ENCODE measurements at places on chromosomes 11 and 22. TPM values are rescaled to one million over a fixed set of nuclear protein-coding genes. Genes with fewer than 3 reads are reported as not detected.

Gene NCAM1
- 41.5 TPM for polyA plus RNA-seq

Gene SMIM35
- polyA plus RNA-seq = 0.51 TPM

Gene TREH
- 0.27 TPM for polyA plus RNA-seq

- DNase-seq = no peak
These were observed 15.3 kb upstream of the MICAL2 start for GRCh38 chr11:12094872-12095800.

- no peak for DNase-seq
These were observed 102.0 kb downstream of the ZNF280B start for GRCh38 chr22:22406445-22407027.

Gene SSRP1
- polyA plus RNA-seq = 151 TPM

DNA sequence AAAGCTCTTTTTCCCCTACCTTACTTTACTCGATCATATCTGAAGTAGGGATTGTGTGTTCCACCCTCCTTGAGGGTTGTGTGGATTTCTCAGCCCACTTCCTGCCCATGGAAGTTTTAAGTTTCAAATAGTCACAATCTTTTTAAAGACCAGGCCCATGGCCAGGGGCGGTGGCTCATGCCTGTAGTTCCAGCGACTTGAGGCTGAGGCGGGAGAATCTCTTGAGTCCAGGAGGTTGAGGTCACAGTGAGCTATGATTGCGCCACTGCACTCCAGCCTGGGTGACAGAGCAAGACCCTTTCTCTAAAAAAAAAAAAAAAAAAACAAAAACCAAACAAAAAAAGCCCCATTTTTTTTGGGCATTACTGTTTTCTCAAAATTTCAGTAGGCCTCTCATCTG, 36.3 kb upstream of the LRRC10B start:
- DNase-seq = no peak

DNA sequence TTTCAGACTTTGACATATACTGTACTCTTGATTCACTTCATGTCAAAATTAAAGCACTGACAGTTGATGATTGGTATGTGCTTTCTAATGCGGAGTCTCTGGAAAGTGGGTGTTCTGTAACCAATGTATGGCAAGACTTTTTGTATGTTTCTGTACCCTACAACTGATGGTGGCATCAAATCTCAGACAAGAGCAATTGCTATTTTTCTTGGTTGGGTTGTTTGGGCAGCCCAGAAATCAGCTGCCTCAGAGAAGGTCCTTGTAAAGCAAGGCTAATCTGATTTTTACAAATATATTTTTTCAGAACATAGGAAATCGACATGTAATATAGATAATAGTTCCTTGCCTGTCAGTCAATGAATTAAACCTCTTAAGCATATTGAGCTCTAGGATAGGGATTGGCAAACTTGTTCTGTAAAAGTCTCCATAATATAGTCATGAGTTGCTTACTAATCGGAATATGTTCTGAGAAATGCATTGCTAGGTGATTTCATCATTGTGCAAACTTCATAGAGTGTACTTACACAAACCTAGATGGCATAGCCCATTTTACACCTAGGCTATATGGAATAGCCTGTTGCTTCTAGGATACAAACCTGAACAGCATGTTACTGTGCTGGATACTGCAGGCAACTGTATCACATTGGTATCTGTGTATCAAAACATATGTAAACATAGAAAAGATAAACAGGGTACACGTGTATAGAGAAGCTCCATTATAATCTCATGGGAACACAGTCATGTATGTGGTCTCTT, 10.2 kb upstream of the OOSP4A start:
- DNase-seq = no peak

Gene CARD18
- not detected for polyA plus RNA-seq

DNA sequence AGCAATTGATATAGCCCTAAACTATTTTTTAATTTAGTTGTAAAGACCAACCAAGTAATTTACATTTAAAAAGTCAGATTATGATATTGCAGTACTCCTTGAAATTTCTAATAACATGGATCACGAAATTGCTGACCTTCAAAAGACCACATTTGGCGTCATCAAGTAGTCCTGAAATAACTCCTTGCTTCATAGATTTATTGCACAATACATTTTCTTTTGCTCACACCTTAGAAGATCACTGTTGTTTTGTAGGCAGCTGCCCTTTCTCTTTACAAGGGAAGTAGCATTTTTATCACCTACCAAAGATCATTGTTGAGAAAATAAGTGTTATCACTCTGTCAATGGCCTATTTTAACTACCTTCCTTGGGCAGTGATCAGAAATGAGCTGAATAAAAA, 815.8 kb downstream of the METTL15 start:
- DNase-seq = no peak

Gene TRPC6
- polyA plus RNA-seq = 50.6 TPM

Gene MISFA
- polyA plus RNA-seq = 15.3 TPM

- no peak for DNase-seq
These were observed 11.8 kb downstream of the SPECC1L start for GRCh38 chr22:24282401-24282800.

- DNase-seq = no peak
These were observed 450.4 kb downstream of the OPCML start for GRCh38 chr11:133081730-133082452.

DNA sequence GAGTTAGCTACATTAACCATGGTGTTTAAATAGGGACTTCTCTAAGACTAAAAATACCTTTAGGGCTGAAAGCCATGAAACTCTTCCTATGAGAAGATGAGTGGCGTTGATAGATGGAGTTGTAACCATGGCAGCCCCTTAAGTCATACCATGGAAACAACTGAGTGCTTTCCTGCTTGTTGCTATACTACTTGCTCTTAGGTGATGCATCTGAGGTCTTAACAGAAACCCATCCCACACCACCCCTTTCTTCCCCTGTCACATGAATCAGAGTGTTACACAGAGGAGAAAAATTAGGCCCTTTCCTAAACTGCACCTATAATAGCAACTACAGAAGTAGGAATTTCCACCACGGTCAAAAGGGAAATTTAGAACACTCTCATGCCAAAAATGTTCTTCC, 64.3 kb upstream of the ZC3H12C start:
- no peak for DNase-seq

GRCh38 chr11:85029964-85030363, 597.2 kb downstream of the DLG2 start:
- no peak for DNase-seq

GRCh38 chr22:36565686-36566085, 36.7 kb upstream of the EIF3D start:
- no peak for DNase-seq

GRCh38 chr22:37575490-37576003, 4.3 kb downstream of the LGALS2 start:
- DNase-seq = no peak

Gene PSMC3
- 156 TPM for polyA plus RNA-seq

Gene OR10D3
- not detected for polyA plus RNA-seq

Gene SMC1B
- 0.24 TPM for polyA plus RNA-seq

- DNase-seq = no peak
These were observed 3.2 kb downstream of the IFITM10 start for GRCh38 chr11:1746956-1747752.

Gene DHCR7
- polyA plus RNA-seq = 17.6 TPM

DNA sequence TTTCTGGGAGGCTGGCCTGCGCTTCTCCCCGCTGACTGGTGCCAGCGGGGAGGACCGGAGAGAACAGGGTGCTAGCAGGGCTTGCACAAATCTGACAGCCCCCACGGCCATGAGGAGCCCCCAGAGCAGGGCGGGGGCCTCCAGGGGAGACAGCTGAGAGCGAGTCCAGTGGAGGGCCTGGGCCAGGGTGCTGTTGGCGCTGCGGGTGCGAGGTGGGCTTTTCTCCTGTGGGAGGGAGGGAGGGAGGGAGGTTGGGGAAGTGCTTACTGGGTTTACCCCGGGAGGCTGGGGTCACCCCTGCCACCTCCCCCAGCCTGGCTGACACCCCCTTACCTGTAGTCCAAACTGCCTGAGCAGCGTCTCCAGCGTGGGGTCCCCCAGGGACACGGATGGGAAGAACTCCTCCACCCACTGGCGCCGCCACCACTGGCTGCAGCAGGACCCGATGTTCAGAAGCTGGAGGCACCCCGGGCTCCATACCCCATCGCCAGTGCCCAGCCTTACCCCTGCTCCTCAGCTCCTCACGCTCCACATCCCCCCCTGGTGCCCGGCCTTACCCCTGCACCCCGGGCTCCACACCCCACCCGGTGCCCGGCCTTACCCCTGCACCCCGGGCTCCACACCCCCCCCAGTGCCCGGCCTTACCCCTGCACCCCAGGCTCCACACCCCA, 3.9 kb downstream of the LMF2 start:
- DNase-seq = no peak

DNA sequence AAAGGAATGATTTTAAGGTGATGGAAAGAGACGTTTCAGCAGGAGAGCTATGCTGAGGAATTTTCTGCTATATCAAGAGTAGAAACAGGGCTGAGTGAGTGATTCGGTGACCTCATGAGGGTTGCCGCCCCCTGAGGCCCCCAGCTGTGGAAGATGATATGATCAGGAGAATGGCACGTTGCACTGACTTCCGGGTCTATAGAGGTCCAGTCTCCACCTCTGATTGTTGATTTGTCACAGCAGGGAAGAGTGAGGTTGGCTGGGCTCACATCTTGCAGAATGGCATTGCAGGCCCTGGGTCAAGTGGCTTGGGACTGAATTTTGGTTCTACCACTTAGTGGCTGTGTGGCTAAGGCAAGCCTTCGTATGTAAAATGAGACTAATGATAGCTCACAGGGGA, 205.1 kb downstream of the SNX19 start:
- DNase-seq = no peak

DNA sequence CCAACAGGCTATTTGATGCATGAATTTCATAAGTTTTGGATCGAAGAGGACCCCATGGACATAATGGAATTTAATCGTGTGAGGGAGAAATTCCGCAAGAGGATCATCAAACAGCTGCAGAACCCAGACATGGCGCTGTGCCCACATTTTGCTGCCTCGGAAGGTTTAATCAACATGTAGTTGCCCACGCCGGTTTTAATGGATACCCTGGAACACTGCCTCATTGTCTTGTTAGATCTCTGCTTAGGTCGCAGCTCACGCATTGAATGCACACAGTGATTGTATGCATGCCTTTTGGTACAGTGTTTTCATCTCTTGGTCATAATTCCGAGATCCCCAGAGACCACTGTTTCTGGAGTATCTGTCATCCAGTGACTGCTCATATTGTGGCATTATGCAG, 46.8 kb downstream of the SLN start:
- DNase-seq = no peak

DNA sequence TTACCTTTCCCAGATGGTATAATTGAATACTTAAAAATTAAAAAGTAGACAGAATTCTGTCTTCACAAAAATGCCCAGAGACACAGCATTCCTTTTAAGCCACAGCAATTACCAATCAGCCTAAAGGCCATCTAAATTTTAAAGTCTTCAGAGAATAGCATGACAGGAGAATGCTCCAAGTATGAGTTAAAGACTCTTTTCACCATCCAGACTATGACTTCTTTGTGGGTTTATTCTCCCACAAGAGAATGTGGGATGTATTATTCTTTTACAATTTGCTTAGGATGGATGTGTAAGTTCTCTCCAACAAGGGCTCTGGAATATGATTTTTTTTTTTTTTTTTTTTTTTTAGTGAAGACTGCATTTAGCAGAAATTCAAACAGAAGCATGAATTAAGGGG, 249.9 kb downstream of the TTC28 start:
- no peak for DNase-seq

Gene DBX1
- polyA plus RNA-seq = not detected

DNA sequence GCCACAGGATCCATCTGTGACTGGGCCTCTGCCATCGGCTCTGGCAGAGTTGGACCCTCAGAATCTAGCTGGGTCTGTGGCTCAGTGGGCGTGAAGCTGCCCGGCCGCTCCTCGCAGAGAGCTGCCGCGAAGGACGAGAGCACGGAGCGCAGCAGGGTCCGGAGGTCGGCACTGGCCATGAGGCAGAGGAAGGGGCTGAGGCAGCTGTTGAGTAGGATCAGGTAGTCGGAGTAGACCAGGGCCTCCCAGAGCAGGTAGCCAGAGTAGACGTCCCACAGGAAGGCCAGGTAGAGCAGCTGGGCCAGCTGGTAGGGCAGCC, 912 bp downstream of the GPR152 start:
- DNase-seq = no peak

Gene RAC2
- polyA plus RNA-seq = 6.7 TPM

- no peak for DNase-seq
These were observed 213.5 kb upstream of the NAV2 start for GRCh38 chr11:19499026-19499669.

DNA sequence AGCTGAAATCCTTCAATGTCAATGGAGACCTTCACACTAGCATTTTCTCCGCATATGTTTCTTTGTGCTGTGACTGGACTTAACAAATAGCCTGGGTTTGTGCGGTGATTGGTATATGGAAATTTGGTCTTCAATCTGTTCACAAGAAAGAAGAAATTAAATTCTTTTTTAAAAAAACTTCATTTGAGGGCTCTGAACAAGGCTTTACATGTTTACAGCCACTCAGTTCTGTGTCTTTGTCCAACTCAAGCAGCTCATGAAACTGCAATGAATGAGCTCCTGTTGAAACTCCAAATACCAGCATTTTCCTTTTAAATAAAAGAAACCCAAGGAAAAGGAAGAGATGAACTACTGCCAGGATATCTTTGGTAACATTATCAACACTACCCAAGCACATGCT, 57.3 kb downstream of the PIK3C2A start:
- DNase-seq = no peak

DNA sequence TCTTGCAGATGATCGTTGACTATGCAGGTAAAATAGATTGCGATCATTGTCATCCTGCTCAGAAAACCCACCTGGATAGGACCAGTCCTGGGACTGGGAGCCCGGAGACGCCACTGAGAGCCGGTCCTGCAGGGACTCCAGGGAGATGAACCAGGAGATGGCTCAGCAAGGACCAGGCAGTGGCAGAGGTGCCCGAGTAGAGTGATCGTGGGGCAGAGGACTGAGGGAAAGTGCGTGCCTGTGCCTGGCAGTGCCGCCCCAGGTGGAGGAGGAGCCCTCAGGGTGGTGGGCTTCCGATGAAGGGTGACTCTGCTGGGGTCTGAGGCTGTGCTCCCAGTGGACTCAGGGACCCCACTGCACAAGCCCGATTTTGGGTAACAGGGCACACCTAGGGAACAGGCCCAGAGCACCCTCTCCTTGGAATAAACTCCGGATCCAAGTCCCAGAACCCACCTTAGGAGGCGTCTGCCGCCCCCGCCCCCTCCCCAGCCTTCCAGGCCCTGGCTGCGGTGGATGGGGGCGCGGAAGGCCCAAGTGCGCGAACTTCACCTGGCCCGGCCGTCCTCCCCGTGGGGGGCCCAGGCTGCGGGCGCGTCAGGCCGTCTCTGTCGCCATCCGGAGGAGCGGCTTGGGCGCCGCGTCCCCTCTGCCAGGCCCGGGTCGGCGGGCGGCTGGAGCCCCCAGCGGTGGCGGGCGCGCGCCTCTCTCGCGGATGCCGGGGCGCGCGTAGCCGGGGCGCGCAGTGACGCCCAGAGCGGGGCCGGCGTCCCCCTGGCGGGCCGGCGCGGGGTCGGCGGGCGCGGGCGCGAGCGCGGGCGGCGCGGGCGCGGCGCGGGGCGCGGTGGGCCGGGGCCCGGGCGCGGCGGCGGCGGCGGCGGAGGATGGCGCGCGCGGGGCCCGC, 1338.8 kb downstream of the BRD1 start:
- no peak for DNase-seq

Gene VWCE
- polyA plus RNA-seq = 2.3 TPM

Gene SSTR3
- polyA plus RNA-seq = 0.09 TPM

- DNase-seq = peak; percentile 61
These were observed at the start of gene ME3 for GRCh38 chr11:86672007-86672621. ME3 (minus strand) TSS chr11:86672616.

GRCh38 chr11:129731316-129731715, 84.3 kb upstream of the TMEM45B start:
- DNase-seq = no peak

Gene SNAP29
- 39.9 TPM for polyA plus RNA-seq

Gene DCUN1D5
- 31.0 TPM for polyA plus RNA-seq

Gene RASSF10
- polyA plus RNA-seq = 13.5 TPM

GRCh38 chr11:76653012-76653673, 17.4 kb downstream of the LRRC32 start:
- DNase-seq = no peak

Measured in right lung (tissue), 10 donors.